NCI-H748 treated with DMSO at 0.1 percent for 48 hours (cell line): ENCODE measurements at places on chromosomes 1 and 21.

- DNase-seq: no peak
These were observed 52.6 kb upstream of the RC3H1 start for GRCh38 chr1:174074757-174075156.

DNA sequence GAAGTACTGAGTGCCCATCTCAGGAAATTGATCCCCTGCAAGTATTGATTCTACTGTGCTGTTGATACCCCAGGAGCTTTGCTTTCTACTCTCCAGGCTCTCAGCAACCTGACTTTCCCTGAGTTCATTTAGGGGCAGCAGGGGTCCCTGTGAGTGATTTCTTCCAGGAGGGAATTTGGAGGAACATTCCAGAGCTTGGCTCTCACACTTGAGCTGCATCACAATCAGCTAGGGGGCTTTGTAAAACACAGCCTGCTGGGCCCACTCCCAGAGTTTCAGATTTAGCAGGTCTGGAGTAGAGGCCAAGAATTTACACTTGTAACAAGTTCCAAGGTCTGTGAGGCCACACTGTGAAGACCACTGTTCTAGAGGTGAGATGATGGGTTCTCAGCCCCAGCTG lies 16.1 kb upstream of the ACTL8 start:
- no peak for DNase-seq

- no peak for DNase-seq
These were observed 61.3 kb downstream of the ROR1 start for GRCh38 chr1:63835128-63835527.

- no peak for DNase-seq
These were observed 2.6 kb downstream of the KCNAB2 start for GRCh38 chr1:6048179-6048867.

DNA sequence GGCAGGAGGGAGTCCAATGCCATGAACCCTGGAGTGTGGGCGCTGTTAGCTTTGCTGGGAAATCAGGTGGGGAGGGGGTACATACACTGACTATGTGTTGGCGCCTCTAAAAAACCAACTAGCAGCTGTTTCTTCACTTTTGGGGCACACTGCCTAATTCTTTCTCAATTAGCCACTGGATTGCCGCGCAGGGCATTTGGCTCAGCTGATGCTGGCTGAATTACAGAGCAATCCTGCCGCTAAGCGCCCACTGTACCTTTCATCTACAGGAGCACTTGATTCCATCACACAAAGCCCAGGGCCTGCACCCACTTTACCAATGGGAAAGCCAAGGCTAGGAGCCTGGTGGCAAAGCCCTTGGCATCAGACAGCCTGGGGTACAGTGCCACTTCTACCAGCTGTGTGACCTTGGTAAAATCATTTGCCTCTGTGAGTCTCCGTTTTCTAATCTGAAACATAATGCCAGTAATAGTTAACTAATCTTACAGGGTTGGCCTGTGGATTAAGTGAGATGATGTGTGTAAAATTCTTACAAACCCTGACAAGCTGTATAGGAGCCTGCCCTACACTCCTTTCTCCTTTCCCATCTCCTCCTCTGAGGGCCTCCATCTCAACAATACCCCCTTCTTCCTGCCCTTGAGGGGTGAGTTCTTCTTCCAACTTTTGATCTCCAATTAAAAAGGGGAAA lies 59.0 kb downstream of the UBE2T start:
- no peak for DNase-seq

DNA sequence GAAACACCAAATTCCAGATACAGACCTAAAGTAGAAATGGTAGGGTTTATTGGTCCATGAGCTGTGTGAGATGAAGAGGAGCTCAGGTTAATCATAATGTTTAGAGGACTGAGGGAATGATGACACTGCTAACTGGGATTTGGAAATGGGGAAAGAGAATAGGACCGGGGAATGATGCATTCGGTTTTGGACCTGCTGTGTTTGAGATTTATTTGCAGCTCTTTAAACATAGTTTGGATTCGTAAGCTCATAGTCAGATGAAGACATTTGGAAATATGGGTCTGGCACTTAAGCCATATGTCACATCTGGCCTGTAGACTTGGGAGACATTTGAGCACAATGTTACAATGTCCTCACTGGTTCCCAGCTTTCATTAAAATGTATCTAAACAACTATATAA lies 127.9 kb upstream of the DUSP10 start:
- no peak for DNase-seq
